ENCODE measurements at places on chromosomes 1 and 21.
A peak's percentile ranks its signal among the peaks of the same experiment; 100 is the strongest.

DNA sequence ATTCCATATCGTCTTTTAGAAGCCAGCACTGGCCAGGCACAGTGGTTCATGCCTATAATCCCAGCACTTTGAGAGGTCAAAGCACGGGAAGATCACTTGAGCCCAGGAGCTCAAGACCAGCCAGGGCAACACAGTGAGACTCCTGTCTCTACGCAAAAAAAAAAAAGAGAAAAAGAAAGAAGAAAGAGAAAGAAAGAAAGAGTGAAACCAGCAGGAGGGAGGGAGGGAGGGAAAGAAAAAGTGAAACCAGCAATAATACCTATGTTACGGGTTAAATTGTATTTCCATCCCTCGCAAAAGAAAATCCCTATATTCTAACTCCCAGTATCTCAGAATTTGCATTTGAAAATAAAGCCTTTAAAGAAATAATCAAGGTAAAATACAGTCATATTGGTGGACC is 10.4 kb downstream of the COP1 start:
- DNase-seq: no peak

- peak; percentile 6 for DNase-seq
Observed at GRCh38 chr1:67555461-67556296, 125.5 kb upstream of the SERBP1 start.

- DNase-seq: peak; percentile 75
Observed at GRCh38 chr1:25140073-25140797, 92.1 kb downstream of the SYF2 start.

DNA sequence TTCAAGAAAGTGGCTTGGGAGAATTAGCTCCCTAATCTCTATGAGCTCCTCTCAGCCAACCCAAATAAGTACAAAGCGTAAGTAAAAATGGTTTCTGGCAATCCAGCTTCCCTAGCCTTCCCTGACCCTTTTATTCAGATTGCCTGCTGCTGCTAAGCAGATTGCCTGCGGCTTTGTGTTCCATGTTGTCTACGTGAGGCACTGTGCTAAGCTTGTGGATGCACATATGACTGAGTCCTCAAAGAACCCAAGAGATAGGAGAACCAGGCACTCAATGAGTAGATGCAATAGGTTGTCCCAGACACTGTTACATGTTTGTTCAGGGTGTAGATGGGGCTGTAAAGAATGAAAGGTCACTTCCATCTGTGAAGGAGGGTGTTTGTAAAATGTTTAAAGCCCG is 6.3 kb upstream of the OSBPL9 start:
- no peak for DNase-seq

DNA sequence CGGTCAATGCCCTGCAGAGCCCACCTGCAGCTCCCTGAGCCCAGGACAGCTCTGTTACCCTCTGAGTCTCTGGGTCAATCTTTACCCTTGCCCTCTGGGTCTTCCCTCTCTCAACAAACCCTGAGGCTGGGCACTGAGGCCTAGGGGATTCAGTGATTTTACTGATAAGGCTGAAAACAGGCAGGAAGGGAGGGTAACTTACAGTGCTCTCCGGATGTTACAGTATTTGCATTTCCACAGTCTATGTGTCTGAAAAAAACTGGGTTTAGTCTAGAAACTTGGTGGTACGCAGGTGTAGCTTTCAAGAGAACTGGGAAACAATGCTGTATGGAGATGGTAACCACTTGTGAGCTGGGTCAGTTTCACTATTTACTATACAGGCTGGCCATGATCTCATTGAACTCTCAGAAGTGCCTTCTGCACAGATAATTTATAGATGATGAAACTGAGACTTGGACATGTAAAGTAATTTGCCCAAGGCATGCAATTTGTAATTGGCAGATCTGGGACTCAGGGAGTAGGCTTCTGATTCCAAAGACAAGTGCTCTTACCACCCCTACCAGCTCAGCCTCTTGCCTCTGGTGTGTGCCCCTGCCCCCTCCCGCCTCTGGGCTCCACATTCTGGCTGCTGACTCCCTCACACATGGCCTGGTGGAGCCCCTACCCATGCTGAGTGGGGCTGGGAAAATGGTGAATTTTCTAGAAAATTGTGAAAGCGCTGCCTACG is 48.8 kb downstream of the TENT5C start:
- DNase-seq: peak; percentile 82

GRCh38 chr1:45953934-45954847 is 150.8 kb downstream of the MAST2 start:
- no peak for DNase-seq

DNA sequence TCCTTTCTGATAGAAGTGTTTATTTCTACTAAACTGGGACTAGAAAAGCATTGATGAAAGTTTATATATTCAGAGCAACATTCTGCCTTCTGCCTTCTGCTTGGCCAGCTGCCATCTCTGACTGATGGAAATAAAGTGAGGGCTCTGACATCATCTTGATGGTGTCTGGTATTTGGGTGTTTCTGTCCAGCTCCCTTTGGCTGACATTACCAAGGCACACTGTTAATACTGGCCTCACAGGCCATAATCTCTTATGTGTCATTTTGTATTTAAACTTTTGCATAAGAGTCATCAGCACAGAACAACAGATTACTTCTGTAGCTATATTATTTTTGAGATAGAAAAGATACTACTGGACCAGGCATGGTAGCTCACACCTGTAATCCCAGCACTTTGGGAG is 216.9 kb downstream of the RYR2 start:
- DNase-seq: no peak

- DNase-seq: no peak
Observed at GRCh38 chr1:214467078-214467585, 84.3 kb downstream of the PTPN14 start.

- no peak for DNase-seq
Observed at GRCh38 chr21:15275615-15276235, 210.9 kb upstream of the NRIP1 start.

DNA sequence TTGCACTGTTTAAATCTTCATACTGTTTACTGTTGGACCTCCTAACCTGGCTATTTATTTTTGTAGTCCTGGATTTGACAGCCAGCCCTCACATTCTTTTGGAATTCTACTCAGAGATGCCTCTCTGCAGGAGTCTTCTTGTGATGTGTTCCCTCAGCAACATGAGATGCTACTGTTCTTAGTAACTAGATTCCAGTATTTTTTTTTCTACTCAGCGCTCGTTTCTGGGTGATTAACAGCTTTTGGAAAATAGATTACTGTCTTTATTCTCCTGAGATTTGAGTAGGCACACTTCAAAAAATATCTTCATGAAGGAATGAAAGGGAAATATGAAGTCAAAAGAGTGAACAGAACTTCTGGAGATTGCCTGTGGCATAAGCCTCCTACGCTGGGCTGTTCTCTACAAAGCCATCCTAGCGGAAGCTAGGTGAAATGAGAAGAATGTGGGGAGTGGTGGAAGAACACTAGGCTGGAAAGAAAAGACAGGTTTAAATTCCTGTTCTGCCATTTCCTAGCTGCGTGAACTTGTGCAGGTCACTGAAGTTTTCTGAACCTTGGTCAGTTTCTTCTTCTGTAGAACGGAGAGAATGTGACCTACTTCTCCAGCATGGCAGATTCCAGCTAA is 75.9 kb downstream of the LRRC8C start:
- DNase-seq: no peak

DNA sequence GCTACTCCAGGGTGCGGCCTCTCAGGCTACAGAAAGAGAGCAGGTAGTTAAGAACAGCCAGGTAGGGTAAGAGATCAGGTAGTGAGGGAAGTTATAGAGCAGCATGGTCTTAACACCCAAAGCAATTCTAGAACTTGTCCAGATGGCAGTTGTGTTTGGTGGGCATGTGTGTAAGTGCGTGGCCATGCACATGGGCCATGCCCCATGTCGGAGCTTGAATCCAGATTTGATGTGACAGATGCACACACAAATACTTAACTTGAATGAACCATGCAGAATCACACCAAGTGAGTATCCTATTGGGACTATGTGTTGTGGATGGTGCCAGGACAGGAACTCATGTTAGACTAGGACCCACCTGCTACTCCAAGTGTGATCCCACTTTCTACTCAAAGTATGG is 145.7 kb upstream of the HMGB4 start:
- DNase-seq: no peak

GRCh38 chr21:36859744-36860501 is 106.5 kb downstream of the HLCS start:
- peak; percentile 59 for DNase-seq

DNA sequence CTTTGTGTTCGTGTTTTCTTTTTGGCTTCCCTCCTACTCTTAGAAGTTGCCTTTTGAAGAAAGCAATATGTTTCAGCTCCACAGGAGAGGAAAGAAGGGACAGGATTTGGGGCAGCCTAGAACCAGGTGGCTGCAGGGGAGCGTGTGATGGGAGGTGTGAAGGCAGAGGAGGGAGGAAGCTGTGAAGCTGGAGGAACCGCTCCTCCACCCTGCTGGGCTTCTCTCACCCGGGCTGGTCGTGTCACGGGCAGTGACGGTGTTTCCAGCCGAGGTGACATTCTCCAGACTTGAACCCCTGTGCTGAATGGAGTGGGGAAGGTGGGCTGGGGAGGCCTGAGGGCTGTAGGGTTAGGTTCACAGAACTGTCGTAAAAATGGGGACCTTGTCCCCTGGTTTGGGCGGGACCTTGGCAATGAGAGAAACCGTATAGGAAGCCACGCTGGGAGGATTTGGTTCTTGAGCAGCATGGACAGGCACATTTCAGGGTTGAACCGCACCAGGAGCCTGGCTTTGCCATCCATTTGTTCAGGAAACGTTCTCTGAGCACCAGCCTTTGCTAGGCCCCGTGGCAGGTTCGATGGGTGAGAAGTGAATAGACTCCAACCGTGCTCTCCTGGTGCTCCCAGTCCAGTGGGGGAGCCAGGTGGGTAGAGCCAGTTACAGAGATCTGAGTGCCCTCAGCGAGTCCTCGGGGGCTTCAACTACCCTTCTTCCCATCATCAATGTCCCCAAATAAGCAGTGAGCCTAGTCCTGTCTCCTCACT is 103.0 kb downstream of the PRDM2 start:
- no peak for DNase-seq

DNA sequence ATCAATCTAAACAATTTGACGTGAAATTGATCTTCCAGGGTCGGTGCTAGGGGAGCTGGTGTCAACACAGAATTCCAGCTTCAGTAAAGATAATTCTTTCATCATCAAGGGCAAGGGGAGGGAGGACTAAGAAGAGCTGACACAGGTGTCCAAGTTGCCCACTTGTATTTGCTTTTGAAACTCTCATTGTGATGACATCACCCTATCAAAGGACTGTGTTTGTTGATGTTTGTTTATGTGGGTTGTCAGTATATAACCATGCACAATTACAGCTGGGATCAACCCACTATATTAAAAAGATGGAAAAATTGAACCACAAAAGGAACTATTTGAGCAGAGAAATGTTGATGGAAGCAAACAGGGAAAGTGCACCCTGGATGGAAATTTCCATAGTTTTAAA is 48.8 kb downstream of the ZC3H11B start:
- no peak for DNase-seq

DNA sequence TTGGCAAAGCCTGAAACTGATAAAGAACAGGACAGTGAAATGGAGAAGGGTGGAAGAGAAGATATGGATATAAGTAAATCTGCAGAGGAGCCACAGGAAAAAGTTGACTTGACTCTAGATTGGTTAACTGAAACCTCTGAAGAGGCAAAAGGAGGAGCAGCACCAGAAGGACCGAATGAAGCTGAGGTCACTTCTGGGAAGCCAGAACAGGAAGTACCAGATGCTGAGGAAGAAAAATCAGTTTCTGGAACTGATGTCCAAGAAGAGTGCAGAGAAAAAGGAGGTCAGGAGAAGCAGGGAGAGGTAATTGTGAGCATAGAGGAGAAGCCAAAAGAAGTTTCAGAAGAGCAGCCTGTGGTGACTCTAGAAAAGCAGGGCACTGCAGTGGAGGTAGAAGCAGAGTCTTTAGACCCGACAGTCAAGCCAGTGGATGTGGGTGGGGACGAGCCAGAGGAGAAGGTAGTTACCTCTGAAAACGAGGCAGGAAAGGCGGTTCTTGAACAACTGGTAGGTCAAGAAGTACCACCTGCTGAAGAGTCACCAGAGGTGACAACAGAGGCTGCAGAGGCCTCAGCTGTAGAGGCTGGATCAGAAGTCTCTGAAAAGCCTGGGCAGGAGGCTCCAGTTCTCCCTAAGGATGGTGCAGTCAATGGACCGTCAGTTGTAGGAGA is 16.3 kb downstream of the CCDC17 start:
- no peak for DNase-seq

DNA sequence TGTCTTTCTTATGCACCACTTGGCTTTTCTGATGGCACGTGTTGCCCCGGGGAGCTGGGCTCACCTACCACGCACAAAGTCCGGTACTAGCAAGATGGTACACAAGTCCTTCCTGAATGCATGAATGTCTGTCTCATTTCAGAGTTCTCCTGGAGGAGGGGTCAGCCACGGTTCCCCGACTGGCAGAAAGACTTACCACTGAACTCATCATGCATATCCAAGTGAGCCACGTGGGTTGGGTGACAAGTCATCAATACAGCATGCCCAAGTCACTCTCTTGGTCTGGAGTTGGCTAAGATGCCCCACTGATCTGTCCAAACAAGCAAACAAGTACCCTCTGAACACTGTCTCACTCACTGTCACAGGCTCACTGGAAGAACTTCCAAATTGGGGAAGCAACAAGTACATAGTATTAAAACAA is 28.6 kb upstream of the MX1 start:
- no peak for DNase-seq

- peak; percentile 71 for DNase-seq
Observed at GRCh38 chr1:206685334-206685768, 646 bp downstream of the MAPKAPK2 start.

DNA sequence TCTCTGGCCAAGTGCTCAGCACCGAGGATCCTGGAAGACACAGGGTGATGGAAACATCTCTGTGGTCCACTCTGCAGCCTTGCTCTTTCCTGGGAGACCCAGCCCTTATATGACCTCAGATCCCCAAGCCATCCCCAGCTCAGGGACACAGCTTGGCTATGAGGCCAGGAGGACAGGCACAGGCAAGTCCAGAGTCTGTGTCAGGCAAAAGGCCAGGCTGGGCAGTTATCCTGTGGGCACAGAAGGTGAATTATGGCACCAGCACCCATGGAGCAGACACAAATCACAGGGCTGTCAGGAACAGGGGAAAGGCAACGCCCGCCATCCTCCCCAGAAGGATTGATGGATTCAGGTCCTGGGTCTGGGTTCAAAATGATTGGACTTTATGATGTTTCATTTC is 52.1 kb upstream of the SCMH1 start:
- no peak for DNase-seq

- no peak for DNase-seq
Observed at GRCh38 chr1:55640708-55641473, 425.7 kb upstream of the USP24 start.

Measured in GM06990 (cell line).